ENCODE measurements at places on chromosomes 12 and 14.

DNA sequence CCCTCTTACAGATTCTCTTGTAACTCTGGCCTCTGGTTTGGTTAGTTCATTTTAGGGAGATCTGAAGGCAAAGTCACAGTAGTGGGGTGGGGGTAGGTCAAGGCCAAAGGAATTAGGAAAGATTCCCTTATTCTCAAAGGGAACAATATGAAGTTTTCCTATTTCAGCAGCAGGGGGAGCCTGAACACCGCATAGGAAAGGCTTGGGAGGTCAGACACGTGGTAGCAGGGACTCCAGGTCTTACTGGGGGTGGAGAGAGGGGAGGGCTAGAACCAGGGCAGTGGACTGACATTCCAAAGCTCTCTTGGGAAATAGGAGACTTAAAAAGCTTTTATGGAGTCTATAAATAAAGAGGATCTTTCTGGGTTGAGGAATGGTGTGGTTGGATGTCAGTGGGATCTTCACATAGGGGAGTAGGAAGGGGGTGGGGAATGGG, 1.3 kb downstream of the ZC3H10 start:
- peak; percentile 65 for DNase-seq

DNA sequence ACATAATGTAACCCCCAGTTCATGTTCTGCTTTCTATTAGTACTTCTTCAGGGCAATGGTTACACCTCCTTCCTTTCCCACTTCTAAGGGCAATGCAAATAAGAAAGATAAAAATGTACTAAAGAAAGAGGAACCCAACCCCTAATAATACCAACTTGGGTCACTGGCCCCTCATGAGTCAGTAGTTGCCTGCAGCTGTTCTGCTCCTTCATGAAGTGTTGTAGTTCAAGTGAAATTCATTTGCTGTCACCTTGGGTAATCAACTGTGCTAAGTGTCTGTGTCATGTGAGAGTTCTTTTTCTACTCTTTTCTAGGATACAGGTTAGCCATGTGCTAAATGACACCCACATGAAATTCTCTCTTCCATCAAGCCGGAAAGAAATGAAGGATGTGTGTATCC, 91.8 kb downstream of the PLXNC1 start:
- no peak for DNase-seq

DNA sequence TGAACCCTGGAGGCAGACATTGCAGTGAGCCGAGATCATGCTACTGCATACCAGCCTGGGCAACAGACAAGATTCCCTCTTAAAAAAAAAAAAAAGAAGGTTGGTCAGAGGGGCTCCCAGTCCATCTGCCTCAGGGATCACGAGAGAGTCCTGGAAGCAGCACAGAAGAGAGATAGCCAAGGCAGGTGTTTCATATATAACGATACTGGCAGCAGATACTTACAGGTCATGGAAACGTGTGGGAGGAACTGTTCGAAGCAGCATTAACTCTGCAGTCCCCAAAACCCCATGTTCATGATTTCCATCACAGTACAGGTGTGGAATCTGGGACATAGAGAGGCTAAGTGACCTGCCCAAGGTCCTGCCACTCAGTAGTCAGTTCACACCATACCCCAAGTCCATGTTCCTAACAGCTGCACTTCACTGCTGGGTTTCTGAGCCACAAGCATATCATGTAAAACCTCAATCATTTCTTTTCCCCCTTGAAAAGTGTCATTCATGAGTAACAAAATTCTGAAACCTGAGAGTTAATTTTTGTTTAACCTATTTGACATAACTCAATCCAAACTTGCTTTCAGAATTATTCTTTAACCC, 16.7 kb downstream of the CDK2AP1 start:
- DNase-seq, result no peak

- DNase-seq, result no peak
Measured at GRCh38 chr12:126464153-126464552, 1398.9 kb downstream of the AACS start.

DNA sequence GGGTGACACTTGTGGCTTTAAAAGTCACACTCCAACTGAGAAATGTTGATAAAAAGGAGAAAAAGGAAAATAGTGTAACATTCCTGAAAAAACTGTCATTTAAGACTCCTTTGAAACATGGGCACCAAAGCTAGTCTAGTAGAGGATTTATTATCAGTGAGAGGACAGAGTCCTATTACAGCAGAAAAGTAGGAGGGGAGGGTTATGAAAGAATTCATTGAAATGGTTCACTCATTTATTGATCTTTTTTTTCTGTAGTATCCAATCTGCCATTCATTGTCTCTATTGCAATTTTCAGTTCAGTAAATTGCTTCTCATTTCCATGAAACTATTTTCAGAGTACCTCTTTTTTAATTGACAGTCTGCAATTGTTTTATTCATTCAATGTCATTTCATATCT, 25.4 kb downstream of the PPM1A start:
- no peak for DNase-seq

GRCh38 chr12:92408072-92408900, 262.6 kb upstream of the BTG1 start:
- peak; percentile 33 for DNase-seq

- no peak for DNase-seq
Measured at GRCh38 chr12:120540445-120540844, 6.3 kb downstream of the RNF10 start.

All from central memory CD4-positive, alpha-beta T cell (primary cell).